Parietal lobe (tissue), 2 donors: ENCODE measurements at places on chromosomes 1 and 21. TPM values are rescaled to one million over a fixed set of nuclear protein-coding genes. Genes with fewer than 3 reads are reported as not detected.

The LAPTM5 gene
- total RNA-seq: 4.1 TPM

The MATN1 gene
- 0.31 TPM for total RNA-seq

The AMY1A gene
- total RNA-seq: not detected

The DIRAS3 gene
- total RNA-seq: 1.9 TPM

The LRRC71 gene
- total RNA-seq: not detected

The YOD1 gene
- total RNA-seq: 19.1 TPM

The ITLN1 gene
- total RNA-seq: not detected

The SPAG17 gene
- 3.1 TPM for total RNA-seq

The KLHDC7A gene
- not detected for total RNA-seq

The ZMYM4 gene
- 95.5 TPM for total RNA-seq

The LCE6A gene
- not detected for total RNA-seq

The LCE5A gene
- total RNA-seq: not detected

The CDC7 gene
- 21.0 TPM for total RNA-seq

The RBP7 gene
- not detected for total RNA-seq

The KRTAP13-2 gene
- total RNA-seq: not detected

The HECTD3 gene
- 29.1 TPM for total RNA-seq

The NPR1 gene
- under 0.01 TPM for total RNA-seq

The AMY2A gene
- not detected for total RNA-seq

The GBP4 gene
- total RNA-seq: 1.3 TPM

The ANP32E gene
- 16.0 TPM for total RNA-seq

The LINGO4 gene
- not detected for total RNA-seq

The DNASE2B gene
- not detected for total RNA-seq

The FAM72D gene
- total RNA-seq: 1.3 TPM

The AGO1 gene
- 33.5 TPM for total RNA-seq

The LAMC1 gene
- 45.7 TPM for total RNA-seq

The SERPINC1 gene
- not detected for total RNA-seq

The ASCL5 gene
- total RNA-seq: not detected

The KRTAP11-1 gene
- total RNA-seq: not detected

The ZBTB8A gene
- 28.8 TPM for total RNA-seq

The LRRC39 gene
- 8.8 TPM for total RNA-seq

The HIVEP3 gene
- 36.6 TPM for total RNA-seq

The RCC1 gene
- total RNA-seq: 13.8 TPM

The RBM11 gene
- 12.8 TPM for total RNA-seq

The TAS1R1 gene
- total RNA-seq: not detected

The S100A3 gene
- total RNA-seq: not detected

The KLHDC9 gene
- total RNA-seq: 1.6 TPM
